ENCODE measurements at places on chromosomes 13 and 19. TPM values are rescaled to one million over a fixed set of nuclear protein-coding genes. Genes with fewer than 3 reads are reported as not detected.
A peak's percentile ranks its signal among the peaks of the same experiment; 100 is the strongest.

DNA sequence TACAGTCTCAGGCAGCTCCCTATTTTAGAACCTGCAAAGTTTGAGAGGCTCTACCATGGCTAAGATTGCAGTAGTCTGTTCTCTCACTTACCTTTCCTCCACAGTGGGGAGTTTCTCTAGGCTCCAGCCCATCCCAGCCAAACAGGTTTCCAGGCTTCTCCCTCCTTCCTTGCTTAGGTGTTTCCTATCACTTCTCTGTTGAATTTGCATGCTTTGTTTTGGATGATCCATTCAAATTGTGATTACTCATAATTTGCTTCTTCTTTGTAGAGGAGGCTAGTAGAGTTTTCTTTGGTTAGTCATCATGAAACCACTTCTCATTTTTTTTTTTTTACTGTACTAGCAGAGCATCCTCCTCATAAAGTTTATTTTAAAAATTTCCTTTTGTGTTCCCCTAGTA is 1242.2 kb upstream of the MIR17HG start:
- DNase-seq = peak; percentile 87

GRCh38 chr13:23845105-23845725 is 44.0 kb downstream of the MIPEP start:
- DNase-seq = no peak

GRCh38 chr13:51453959-51454703 is 1.3 kb upstream of the INTS6 start:
- peak; percentile 43 for DNase-seq

MARCHF2 gene
- total RNA-seq = 17.0 TPM

IRGC gene
- total RNA-seq = not detected

Measured in foreskin keratinocyte (primary cell).